ENCODE measurements at places on chromosomes 11 and 22.
A peak's percentile ranks its signal among the peaks of the same experiment; 100 is the strongest.

GRCh38 chr11:120273432-120273831 lies 33.5 kb downstream of the POU2F3 start:
- DNase-seq, result no peak

- no peak for DNase-seq
These were observed 40.8 kb upstream of the PAMR1 start for GRCh38 chr11:35566181-35566580.

DNA sequence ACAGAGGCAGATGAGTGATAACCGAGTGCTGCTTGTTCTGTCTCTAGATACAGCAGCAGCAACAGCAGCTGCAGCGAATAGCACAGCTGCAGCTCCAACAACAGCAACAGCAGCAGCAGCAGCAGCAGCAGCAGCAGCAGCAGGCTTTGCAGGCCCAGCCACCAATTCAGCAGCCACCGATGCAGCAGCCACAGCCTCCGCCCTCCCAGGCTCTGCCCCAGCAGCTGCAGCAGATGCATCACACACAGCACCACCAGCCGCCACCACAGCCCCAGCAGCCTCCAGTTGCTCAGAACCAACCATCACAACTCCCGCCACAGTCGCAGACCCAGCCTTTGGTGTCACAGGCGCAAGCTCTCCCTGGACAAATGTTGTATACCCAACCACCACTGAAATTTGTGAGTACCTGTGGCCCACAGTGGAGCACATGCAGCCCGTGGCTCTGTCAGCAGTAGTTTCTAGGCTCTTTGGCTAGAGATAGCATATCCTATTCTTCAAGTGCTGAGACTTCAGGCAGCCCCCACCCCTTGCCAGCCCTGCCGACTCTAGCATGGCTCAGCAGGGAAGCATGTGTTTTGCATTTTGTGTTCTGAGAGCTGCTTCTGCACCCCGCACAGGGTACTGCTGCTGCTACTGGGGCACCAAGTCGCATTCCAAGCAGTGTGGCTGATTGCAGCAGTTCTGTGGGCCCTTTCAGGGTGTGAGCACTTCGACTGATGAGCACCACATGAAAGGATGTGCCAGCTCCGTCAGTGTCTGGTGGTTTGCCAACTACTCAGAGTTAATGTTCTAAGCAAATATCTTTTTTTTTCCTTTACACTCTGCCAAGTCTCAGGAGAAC lies 59.2 kb downstream of the MED15 start:
- peak; percentile 89 for DNase-seq

DNA sequence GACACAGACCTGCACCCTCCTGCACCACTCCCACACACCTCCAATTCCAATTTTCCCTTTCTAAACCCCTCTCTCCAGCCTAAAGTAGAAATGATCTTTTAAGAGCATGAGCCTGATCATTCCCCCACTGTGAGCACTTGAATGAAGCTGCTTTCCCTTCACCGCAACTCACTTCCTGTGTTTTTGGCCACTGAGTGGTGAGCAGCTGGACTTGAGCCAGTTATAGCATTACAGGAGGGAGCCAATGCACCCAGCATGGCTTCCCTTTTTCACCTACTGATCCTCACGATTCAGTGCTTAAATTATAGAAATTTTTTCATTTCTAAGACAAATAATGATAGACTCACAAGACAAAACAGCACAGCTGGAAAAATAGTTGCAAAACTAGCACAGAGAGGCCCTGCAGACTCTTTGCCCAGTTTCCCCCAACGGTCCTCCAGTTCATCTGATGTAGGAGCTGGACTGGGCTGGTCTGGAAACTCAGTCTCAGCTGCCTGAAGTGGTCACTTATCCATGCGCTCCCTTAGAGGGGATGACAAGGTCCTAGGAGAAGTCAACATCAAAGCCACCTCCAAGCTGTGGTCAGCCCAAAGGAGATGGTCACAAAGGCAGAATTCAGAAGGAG lies 9.7 kb upstream of the APOL4 start:
- DNase-seq, result no peak

DNA sequence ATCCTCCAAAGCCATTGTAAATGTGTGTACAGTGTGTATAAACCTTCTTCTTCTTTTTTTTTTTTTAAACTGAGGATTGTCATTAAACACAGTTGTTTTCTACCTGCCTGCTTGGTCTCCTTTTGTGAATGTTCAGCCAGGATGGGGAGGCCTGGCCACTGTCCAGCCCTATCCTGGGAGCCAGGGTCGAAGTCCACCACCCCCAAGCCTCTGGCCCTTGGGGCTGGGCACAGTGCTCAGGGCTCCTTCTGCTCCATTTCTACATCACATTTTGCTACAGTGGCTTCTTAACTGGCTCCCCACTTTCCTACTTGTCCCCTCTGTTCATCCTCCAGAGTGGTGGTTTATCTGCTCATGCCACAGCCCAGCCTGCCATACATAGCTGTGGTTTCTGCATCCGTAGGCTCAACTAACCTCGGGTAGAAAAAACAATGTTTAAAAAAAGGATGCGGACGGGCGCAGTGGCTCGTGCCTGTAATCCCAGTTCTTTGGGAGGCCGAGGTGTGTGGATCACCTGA lies 2.5 kb upstream of the SMARCB1 start:
- DNase-seq, result no peak

GRCh38 chr11:132314911-132315455 lies 944.6 kb downstream of the NTM start:
- DNase-seq, result no peak

DNA sequence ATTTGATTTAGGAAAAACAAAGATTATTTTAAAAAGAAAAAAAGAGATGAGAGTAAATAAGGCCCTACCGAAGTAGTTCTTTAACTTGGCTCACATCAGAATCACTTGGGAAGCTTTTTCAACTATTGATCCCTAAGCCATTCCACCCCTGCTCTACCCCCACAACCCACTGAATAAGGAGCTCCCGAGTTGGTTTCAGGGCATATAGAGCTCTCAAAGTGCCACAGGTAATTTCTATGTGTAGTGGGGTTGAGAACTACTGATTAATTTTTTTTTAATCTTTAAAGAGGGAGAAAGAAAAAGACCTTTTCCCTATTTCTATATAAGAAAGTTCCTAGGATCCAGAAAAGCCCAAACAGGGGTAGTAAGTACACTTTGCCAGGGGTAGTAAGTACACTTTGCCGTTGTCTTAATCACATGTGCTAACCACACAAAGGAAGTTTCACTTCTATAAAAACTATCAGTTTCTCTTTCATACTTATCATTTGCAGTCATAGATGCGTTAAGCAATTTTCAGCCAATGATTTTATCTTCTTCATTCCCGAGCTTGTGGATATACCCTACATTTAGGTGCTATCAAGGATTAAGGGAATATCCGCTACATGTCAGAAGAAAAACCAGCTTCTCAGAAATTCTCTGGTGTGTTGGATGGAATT lies 108.4 kb upstream of the ZC3H12C start:
- DNase-seq, result no peak

DNA sequence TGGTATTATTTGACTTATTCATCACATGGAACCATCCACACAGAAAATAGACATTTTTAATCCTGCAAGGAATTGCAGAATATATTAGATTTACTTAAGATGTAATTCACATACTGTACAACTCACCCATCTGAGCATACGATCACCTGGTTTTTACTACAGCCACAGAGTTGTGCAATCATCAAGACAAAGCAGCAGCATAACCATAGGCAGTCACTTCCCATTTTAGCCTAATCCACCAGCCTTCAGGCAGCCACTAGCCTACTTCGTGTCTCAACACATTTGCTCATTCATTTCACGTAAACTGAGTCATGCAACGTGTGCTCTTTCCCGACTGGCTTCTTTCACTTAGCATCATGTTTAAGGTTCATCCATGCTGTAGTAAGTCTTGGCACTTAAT lies 23.0 kb downstream of the PIWIL3 start:
- no peak for DNase-seq

DNA sequence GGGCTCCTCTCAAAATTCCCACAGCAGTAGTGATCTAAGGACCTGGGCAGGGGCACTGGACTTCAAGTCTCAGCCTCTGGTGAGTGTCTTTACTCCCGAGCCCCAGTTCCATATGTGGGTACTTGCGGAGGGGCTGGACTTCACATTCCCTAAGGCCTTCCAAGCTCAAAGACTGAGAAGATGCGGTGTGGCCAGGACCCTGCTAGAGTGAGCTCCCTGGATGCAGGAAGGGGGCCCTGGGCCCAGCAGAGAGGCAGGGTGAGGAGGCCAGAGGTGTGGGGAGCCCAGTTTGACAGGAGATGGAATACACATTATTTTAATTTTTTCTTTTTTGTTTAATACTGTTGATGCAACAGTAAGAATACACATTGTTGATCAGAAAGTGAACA lies 83.7 kb downstream of the IGLL1 start:
- no peak for DNase-seq

- DNase-seq, result no peak
These were observed 18.4 kb upstream of the CHRM4 start for GRCh38 chr11:46410021-46410420.

DNA sequence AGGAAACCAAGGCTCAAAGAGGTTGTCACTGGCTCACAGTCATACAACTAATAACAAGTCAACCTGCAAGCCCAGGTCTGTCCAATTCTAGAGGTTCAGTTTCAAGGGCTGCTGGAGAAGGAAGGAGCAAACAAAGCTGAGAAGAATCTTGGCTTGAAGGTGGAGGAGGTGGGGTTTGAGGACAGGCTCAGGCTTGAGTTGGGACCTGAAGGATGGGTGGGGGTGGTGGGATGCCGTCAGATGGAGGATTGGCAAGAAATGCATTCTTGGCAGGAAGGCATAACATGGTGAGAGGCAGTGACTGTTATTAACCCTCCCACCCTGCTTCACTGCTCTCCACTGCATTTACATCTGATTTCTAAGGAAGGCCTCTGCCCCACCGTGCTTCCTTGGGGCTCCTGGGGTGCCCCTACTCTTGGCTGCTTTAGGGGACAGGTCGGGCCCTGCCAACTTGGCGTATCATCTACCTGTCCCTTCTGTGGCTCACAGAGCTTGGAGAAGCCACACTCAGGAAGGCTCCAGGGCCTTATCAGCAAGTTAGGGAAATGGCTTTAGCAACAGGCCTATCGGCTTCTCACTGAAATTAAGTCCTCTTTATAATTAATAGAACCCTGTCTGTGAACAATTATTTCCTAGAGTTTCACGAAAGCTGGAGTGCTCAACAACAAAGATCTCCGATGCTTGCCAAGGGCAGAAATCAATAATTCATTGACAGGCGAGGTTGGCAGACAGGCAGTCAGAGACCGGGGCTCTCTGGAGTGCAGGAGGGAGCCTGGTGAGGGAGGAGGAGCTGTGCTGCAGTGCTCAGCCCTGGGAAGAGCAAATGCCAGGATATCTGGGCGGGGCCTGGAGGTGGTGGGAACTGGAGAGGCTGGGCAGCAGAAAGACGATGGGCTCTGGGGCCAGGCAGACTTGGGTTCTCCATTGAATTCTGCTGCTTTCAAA lies 84.9 kb upstream of the NARS2 start:
- DNase-seq, result no peak

- no peak for DNase-seq
These were observed 86.1 kb downstream of the ARHGAP8 start for GRCh38 chr22:44838316-44839016.

DNA sequence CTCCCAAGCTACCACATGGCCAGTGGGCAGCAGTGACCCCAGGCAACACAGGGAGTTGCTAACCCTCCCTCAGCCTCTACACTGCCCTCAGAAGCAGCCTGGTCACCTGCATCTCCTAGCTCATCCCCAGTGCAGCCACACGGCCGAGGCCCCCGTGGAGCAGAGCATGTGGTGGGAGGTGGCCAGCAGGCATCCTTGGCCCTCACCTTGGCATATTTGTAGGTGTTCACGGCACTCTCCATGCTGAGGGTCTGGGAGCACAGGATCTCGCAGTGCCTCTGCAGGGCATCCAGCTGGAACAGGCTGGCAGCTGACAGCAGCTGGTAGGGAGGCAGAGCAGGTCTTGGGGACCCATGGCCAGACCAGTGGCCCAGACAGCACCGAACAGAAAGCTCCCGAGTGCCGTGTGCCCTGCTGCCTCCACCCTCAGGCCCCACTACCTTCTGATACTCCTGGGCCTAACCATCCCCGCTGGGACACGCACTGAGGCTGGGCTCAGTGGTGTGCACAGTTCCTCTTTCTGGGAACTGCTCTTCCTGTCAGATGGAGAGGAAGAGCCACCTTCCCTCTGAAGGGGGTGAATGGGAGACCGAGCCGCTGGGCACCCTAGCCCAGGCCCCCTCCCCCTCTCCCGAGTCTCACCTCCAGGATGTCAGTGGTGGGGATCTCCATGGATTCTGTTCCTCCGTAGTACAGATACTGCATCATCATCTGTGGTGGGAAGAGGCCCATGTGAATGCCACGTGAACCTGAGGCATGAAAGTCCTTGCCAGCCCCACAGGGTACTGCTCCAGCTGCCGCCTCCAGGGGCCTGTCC lies 48.8 kb downstream of the NAT10 start:
- no peak for DNase-seq

DNA sequence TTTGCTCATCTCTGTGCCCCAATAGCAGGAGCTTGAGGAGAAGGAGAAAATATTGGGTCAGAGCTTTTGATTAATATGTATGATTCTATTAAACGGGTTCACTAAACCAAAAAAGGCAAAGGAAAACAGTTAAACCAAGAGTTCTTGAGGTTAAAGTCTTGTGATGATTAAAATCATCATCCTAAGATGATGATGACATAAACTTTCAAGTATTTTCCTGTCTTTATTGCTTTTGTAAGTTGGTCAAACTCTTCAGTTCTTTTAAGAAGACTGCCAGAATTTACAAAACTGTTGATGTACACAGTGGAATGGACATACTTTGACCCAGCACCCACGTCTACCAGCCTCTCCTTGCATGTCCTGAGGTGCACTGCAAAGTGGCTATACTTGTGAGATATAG lies 41.0 kb downstream of the FDX1 start:
- no peak for DNase-seq

DNA sequence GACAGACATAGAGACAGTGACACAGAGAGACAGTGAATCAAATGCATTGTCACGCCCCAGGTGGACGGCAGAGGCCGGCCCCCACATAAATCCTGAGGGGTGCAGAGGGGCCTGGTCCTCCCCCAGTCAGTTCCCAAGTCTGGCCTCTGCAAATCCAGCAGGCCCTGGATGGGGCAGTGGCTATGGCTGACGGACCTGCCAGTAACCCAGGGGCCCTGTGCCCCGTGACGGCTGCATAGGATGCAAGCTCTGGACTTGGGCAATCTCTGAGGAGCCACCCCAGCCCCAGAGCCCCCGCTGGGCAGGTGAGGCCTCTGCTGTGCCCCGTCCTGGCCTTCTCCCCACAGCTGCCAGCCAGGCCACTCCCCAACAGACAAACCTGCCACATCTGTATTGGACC lies 204.5 kb downstream of the BRD1 start:
- DNase-seq, result no peak
